ENCODE measurements at places on chromosomes 7 and 10. TPM values are rescaled to one million over a fixed set of nuclear protein-coding genes. Genes with fewer than 3 reads are reported as not detected.

The CDHR3 gene
- 50.8 TPM for total RNA-seq

DNA sequence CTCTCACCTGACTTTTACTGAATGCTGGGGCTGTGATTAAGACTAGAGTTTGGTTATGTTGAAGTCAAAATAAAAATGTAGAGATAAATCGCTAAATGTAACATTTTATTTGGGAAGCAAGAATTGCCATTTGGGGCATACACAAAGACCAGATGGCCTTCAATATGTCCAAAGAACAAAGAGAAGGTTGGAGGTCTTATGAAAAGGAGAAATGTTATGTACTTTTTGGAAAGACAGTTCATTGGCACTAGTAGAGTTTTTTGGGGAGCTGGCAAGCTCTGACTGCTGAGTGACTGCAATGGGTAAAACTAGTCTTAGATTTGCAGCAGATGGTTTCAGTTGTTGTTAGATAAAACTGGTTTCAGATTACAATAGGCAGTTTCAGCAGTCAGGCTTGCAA is 35.6 kb upstream of the GALNT17 start:
- no peak for DNase-seq

The C7orf57 gene
- total RNA-seq: not detected

The CCDC71L gene
- 38.9 TPM for total RNA-seq

- DNase-seq: no peak
These were observed 30.2 kb downstream of the USP6NL start for GRCh38 chr10:11581213-11581612.

The LIPK gene
- total RNA-seq: not detected

DNA sequence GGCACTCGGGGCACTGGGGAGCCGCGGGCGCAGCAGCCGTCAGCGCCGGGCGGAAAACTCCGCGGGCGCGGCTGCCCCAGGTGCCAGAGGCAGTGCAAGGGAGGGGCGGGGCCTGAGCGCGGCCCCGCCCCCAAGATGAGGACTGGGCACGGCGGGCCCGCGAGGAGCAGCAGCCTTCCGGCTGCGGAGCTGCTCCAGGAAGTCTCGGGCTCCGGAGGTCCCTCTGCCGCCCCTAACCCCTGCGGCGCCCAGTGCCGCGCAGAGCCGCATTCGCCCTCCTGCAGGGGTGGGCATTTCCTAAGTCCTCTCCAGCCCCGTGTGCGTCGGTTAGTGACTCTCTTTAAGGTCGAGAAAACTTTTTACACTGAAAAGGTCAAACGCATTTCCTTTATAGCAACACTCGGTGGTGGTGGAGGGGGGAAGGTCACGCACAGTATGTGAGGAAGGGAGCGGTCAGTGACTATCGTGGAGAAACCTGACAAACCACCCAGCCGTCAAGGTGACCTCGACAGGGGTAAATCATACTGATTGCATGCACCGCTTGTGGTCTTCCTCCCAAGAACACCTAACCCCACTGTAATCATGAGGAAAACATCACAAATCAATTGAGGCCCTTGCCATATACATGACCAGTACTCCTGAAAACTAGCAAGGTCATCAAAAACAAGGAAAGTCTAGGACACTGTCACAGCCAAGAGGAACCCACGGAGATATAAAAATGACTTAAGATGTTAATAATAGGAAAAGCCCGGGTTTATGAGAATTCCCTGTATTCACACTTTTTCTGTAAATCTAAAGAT is at the start of gene ANXA11:
ANXA11 (minus strand) TSS at position 61 of the 800 bp plus-strand sequence. CDS start 32,676 bp downstream, outside the sequence.
- peak; percentile 65 for DNase-seq

The NME8 gene
- not detected for total RNA-seq

The AKR1D1 gene
- not detected for total RNA-seq

GRCh38 chr10:21661087-21661486 is 127.1 kb downstream of the MLLT10 start:
- no peak for DNase-seq

The IL6 gene
- total RNA-seq: not detected

- DNase-seq: peak; percentile 44
These were observed 17.4 kb upstream of the INMT start for GRCh38 chr7:30734497-30734896.

GRCh38 chr7:74993121-74993520 is 28.6 kb downstream of the CASTOR2 start:
- no peak for DNase-seq

- DNase-seq: peak; percentile 76
These were observed at the start of gene BMPER for GRCh38 chr7:33905389-33906032. Gene BMPER (plus strand): TSS chr7:33905539. CDS start chr7:33905614, 75 bp downstream.

GRCh38 chr10:78889536-78890063 is 179.2 kb upstream of the ZMIZ1 start:
- DNase-seq: no peak

DNA sequence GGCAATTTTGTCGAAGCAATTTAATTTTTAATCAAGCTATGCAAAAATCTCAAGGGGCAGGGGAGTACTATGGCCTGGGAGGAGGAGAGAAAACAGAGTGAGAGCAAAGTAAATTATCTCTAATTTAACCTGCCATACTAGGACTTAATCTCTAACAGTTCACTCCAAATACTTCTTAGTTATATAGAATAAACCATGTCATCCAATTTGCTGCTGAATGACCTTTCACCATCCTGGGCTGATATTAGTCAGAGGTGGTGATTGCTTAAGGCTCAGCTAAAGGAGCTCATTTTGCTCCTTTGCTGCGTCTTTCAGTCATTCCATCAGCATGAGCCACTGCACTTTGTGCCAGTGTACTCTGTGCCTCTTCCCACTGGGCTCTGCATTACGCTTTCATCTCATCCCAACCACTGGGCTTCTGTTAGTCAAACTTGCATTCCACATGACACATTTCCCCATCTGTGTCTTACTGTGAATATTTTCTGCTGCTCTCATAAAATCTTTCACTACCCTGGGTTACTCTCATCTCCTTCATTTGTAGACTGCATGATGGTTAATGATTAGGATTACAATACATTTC is 84.3 kb downstream of the CD36 start:
- DNase-seq: no peak

DNA sequence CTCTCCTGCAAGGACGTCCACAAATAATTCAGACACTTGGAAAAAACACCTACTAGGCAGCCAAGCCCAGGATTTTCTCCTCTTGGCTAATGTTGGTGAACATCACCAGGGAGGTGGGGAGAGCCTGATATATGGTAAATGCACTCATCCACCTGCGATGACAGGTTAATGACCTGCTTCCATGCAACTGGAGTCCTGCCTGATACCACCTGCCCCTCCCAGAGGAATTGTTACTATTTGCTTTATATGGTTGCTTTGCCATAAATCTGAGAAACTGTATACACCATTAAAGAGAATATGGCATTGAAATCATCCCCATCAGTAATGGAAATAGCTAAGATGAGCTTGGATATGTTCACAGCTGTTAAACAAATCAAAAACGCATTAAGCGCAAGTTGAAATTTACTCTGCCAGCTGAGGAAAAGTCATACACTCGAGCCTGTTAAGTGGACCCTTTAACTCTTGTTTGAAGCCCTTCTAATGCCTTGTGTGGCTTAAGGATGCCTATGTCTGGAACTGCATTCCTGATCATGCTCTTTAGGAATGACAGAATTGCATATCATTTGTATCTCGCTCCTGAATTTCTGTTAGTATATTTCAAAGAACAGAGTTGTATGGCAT is 208.3 kb downstream of the PRPF18 start:
- no peak for DNase-seq

The VWA2 gene
- not detected for total RNA-seq

DNA sequence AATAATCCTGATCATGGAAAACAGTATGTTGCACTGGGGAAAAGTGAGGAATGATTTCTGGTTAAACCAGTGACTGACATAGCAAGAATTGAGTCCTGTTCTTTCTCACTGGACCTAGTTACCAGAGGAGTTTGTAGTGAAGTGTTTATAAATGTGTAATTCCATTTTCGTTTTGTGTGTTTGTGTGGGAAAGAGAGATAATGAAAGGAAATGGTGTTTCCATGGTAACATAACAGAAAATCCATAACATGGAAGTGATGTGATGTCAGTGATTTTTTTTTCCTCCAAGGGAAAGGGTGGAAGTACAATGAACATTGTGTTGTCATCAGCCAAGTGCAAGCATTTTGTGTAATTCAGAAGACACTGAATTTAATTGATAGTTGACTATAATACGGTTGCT is 283.9 kb downstream of the PLXDC2 start:
- no peak for DNase-seq

DNA sequence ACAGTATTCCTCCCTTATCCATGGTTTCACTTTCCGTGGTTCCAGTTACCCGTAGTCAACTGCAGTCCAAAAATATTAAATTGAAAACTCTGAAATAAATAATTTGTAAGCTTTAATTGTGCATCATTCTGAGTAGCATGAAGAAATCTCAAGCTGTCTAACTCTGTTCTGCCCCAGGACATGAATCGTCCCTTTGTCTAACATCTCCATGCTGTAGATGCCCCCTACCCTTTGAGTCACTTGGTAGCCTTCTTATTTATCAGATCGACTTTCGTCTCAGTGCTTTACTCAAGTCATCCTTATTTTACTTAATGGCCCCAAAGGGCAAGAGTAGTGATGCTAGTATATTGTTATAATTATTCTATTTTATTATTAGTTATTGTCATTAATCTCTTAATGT is 41.8 kb downstream of the CPED1 start:
- no peak for DNase-seq

DNA sequence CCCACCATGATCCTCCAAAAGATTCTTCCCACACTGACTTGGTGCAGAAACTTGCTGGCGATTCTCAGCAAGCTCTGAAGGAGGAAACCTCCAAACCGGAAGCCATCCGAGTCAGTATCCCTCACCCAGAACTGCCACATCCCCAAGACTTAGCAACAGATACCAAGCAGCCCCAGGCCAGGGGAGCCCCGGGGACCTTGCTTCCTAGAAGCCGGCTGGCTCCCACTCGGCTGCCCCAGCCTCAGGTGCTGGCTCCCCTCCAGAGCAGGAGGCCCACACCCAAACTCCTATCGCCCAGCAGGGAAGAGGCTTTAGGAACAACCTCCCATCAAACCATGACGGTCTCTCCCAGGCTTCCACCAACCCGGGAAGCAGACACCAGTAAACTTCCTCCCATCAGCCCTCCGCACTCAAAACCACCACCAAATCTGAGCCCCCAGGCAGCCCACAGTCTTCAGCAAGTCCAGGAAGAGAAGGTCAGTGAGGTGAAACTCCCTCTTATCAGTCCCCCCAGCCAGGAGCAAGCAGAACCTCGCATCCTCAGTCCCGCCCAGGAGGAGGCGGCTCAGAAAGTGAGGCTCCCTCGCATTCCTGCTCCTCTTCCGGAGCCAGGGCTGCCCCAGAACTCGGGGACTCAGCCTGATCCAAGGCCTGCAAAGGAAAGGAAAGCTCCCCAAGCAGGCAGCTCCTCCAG is 82.3 kb downstream of the LRGUK start:
- no peak for DNase-seq

The PRLHR gene
- total RNA-seq: 0.22 TPM

The NKX2-3 gene
- total RNA-seq: not detected

The TMEM229A gene
- total RNA-seq: not detected

The MLXIPL gene
- total RNA-seq: 0.86 TPM

The GSTO2 gene
- 2.0 TPM for total RNA-seq

DNA sequence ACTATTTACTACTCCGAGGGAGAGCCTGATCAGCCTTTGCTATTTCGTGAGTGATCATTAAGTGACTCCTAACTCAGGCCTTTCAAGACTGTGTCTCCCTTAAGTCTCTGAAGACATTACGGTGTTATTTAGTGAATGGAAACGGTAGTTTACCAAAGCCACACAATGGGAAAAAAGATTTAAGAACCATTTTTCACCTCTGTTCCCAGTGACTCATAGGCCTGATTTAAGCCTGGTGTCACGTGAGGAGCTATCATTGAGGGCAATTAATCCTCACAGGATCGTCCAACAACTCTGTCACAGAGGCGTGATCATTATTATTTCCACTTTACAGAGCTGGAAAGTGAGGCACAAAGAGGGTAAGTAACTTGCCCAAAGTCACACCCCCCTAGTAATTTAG is 20.3 kb downstream of the C10orf90 start:
- DNase-seq: no peak

DNA sequence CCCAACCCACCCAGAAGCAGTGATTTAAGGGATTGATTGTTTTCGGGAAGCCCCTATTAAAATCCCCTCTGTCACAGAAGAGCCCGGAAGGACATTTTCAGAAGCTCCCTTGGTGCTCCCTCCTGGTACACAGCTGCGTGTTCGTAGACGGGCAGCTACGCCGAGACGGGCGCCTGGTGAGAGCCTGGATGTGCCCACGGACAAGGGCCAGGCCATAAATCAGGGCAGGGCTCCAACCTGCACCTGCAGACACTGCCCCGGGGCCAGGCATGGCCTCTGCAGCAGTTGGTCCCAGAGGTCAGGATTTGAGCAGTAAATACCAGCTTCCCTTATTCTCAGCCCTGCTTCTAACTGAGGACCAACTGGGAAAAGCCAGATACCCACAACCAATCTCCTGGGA is 106.8 kb downstream of the PAXIP1 start:
- no peak for DNase-seq

- no peak for DNase-seq
These were observed 21.9 kb downstream of the ADCY1 start for GRCh38 chr7:45595809-45596664.

The BLVRA gene
- 63.4 TPM for total RNA-seq

DNA sequence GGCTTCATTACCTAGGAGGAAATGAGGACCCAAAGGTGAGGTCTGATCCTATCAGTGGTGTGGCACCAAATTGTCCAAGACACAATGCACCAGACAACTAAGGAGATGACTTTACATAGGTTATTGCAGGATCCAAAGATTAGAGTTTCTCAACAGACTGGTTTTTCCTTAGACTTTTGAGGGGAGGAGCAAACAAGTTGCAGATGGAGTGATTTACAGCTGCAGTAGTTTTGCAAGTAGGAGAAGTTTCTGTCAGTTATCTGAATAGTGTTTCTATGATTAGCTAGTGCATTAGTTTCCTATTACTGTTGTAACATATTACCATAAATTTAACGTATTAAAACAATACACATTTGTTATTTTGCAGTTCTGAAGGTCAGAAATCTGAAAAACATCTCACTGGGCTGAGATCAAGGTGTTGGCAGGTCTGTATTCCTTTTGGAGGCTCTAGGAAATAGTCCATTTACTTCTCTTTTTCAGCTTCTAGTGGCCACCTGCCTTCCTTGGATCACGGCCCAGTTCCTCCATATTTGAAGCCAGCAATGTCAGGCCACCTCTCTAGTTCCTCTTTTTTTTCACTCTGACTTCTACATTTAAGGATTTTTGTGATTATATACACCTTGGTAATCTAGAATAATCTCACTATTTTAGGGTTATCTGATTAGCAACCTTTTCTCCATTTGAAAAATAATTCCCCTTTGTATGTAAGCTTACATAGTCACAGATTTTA is 994.9 kb downstream of the REEP3 start:
- no peak for DNase-seq

- no peak for DNase-seq
These were observed 203.6 kb upstream of the MKLN1 start for GRCh38 chr7:131124001-131124629.

- DNase-seq: no peak
These were observed 392.5 kb downstream of the NRG3 start for GRCh38 chr10:82267465-82267864.

The PIP gene
- total RNA-seq: not detected

DNA sequence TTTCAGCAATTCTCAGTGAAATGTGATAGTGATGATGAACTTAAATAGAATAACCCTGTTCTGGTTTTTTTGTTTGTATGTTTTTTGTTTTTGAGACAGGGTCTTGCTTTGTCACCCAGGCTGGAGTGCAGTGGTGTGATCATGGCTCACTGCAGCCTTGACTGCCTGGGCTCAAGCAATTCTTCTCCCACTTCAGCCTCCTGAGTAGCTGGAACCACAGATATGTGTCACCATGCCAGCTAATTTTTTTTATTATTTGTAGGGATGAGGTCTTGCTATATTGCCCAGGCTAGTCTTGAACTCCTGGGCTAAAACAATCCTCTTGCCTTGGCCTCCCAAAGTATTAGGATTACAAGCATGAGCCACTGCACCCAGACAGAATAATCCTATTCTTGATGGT is 14.3 kb upstream of the COL17A1 start:
- DNase-seq: no peak
